ENCODE measurements at places on chromosomes 5 and 9. TPM values are rescaled to one million over a fixed set of nuclear protein-coding genes. Genes with fewer than 3 reads are reported as not detected.

DNA sequence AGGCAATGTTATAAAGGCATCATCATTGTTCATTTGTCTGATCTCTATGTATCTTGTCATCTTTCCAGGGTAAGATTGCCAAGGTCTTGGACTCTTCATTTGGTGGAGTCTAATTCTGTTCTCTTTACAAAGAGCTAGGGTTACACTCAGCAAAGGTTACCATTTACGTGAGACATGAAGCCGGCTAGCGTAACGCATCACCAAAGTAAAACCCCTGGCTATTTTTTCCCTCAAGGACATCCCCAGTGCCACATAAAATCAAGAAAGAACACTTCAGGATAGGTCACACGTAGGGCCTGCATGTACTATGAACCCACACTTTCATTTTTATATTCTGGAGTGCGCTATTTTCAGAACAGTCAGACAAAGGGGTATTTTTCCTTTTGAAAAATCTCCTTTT is 20.0 kb upstream of the MYOT start:
- DNase-seq = no peak

- DNase-seq = no peak
These were observed 35.9 kb upstream of the PWWP2A start for GRCh38 chr5:160155017-160155750.

- no peak for DNase-seq
These were observed 20.5 kb downstream of the ADGRD2 start for GRCh38 chr9:124470726-124471125.

- DNase-seq = no peak
These were observed 36.9 kb upstream of the TTC1 start for GRCh38 chr5:159971931-159972461.

- DNase-seq = no peak
These were observed 166.3 kb upstream of the FSTL4 start for GRCh38 chr5:133778636-133779035.

GRCh38 chr9:116181853-116182610 is 28.4 kb downstream of the PAPPA start:
- DNase-seq = no peak

GRCh38 chr9:26983340-26983739 is 22.1 kb downstream of the LRRC19 start:
- DNase-seq = no peak

DNA sequence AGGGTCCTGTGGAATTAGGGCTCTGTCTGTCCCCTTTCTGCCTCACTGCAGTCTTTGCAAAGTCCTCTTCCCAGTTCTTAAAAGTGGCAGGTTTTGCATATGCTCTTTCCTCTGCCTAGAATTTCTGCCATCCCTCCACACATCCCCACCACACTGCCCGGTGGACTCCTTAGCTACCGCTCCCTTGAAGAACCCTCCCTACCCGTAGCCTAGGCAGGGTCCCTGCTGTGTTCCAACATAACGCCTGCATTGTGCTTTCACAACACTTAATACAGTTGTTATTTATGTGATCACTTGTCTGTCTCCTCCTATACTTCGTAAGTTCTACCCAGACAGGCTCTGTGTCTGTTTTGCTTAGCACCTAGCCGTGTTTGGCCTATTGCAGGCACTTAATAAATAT is 142.5 kb upstream of the DMRT1 start:
- DNase-seq = no peak

GRCh38 chr9:87542141-87542540 is 44.5 kb downstream of the DAPK1 start:
- DNase-seq = no peak

- DNase-seq = peak; percentile 82
These were observed 12.4 kb downstream of the TNFAIP8 start for GRCh38 chr5:119368238-119368630.

- DNase-seq = no peak
These were observed 30.0 kb upstream of the GPR21 start for GRCh38 chr9:123003466-123003865.

DNA sequence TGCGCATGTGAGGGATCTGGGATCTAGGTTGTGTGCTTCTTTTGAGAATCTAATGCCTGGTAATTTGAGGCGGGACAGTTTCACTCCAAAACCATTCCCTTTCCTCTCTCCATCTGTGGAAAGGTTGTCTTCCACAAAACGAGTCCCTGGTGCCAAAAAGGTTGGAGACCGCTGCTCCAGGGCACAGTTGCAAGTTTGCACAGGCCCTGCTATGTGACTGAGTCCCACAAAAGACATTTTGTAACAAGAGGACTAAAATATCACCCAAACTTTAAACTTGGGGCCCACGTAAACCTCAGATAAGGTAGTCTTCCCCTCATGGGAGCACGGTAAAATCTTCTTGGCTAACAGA is 5.8 kb upstream of the ZNF367 start:
- DNase-seq = no peak

DNA sequence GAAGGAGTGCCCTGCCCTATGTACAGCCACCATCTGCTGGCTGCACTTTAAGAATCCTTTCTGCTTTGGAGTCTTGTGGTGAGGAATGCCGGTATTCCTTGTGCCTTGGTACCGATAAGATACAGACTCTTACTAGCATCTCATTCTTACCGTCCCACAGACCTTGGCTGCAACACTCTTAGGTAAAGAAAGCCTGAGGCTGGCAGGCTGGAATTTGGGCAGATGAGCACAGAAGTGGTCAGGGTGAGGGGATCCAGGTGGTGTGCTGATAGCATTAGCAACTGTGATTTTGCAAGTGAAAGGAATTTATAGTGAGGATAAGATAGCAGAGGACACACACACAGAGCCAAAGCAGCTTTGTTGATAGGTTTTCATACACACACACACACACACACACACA is 198.1 kb downstream of the ENC1 start:
- no peak for DNase-seq

DNA sequence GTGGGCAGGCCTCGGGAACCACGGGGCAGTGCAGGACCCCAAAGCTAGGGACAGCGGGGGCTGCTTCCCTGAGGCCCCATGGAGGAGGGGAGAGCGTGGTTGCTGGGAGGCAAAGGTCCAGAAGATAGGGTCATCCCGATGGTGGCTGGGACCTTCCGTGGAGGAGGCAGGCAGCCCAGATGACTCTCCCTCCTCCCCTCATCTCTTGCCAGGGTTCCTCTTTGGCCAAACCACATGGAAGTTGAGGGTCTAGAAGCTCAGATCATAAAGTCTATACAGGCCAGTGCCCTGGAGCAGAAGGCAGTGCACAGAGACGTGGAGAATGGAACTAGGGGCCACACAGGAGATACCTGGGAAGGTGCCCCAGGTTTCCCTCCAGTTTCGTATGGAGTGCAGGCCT is 22.6 kb downstream of the DAB2IP start:
- no peak for DNase-seq

GRCh38 chr9:99445371-99445891 is 223.3 kb downstream of the SEC61B start:
- no peak for DNase-seq

Gene PRRX2
- not detected for total RNA-seq

Gene IFNA21
- total RNA-seq = not detected

Gene CDH6
- not detected for total RNA-seq

Gene FOXD4
- total RNA-seq = 0.15 TPM

Gene DIPK1B
- total RNA-seq = not detected

Gene PCA3
- total RNA-seq = not detected

Gene UGT3A2
- total RNA-seq = 0.35 TPM

Gene PRR16
- total RNA-seq = not detected

Gene PCDHB7
- total RNA-seq = not detected

Gene DBH
- not detected for total RNA-seq
